Retina (tissue), 1 donor: ENCODE measurements at places on chromosomes 3 and 15.

DNA sequence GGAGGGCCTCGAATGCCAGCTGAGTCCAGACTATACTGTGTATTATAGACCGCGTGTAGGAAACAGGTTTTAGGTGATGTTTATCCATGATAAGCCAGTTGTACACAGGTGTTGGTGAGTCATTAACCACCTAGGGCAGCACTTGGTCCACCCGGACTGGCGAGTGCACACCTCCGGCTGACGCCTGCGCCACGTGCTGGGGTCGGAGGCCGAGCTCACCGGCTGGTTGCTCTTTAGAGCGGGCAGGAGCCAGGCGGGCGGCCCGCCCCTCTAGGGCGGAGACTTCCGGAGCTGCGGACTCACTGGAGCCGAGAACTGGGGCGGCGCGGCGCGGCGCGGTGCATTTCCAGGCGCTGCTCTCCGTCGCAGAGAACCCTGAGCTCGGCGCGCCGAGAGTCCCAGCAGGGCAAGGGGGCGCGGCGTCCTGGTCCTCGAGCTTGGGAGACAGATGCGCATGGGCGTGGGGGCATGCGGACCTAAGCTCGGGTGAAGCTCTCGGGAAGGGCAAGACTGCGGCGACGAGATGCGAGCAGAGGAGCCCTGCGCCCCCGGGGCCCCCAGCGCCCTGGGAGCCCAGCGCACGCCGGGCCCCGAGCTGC lies at the start of gene ESYT3:
Gene ESYT3 (plus strand): TSS at position 341 of the 599 bp plus-strand sequence. CDS start 183 bp downstream, at position 524.
- DNase-seq, result peak; percentile 88

- DNase-seq, result no peak
These were observed 37.9 kb downstream of the GASK1A start for GRCh38 chr3:43017004-43017403.

- no peak for DNase-seq
These were observed 19.4 kb downstream of the ZNF80 start for GRCh38 chr3:114218006-114218405.

- peak; percentile 90 for DNase-seq
These were observed at the start of gene CRYBG3 for GRCh38 chr3:97821774-97822358. Gene CRYBG3, plus strand, starts transcription at chr3:97822011. Its CDS starts 196 bp downstream, at chr3:97822207.

- no peak for DNase-seq
These were observed 61.1 kb downstream of the CCNL1 start for GRCh38 chr3:157098823-157099185.

GRCh38 chr3:100370756-100371155 lies 30.1 kb downstream of the TOMM70 start:
- no peak for DNase-seq

DNA sequence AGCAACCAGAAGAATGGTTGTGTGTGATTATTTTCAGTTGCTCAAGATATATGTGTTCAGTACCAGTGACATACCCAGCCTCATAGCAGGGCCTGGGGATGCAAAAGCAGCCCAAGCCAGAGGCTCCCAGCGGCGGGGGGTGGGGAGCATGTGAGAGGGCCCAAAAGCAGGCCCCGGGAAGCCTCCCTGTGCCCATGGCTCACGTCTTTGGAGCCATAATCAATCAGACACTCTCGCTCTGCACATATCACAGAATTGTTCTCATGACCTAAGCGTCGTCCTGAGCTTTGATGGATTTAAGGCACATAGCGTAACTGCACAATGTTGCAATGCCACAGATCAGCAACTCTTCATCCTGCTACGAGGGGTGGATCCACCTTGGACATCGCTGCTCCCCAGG lies 20.8 kb downstream of the KLHL25 start:
- DNase-seq, result no peak

DNA sequence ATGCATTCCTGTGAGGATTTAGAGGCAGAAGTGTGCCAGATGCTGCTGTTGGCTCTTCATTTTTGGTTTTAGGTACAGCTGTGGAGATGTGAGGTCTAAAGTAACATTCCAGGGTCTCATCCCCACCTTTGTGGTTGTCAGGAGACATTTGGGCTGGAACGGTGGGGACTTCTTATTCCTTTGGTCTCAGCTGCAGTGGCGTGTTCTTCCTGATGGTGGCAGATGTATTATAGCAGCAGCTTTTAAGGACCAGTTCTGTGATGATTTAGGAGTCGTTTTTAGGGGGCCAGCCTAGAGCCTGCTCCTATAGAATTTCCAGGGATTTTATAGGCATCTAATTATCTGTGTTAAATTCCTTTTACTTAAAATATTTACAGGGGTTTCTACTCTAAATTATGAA lies 221.0 kb upstream of the EOMES start:
- DNase-seq, result no peak
